ENCODE measurements at places on chromosomes 3 and 15.

DNA sequence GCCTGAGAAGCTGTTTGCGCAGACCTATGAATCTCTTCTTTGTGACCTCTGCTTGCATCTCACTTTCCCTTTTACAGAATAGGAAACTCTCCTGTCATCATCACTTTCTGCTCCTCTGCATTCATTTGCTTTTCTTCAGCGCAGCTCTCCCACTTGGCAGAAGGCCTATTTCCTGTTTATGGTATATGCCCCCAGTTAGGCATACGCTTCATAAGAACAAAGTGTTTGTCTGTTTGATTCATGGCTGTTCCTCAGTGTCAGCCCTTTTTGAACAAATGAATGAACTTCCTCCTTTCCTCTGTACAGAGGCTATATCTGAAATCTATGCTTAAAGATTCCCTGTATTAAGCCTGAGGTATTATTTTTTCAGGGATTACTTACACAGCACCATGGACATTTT is 1216.9 kb upstream of the GBE1 start:
- no peak for DNase-seq

DNA sequence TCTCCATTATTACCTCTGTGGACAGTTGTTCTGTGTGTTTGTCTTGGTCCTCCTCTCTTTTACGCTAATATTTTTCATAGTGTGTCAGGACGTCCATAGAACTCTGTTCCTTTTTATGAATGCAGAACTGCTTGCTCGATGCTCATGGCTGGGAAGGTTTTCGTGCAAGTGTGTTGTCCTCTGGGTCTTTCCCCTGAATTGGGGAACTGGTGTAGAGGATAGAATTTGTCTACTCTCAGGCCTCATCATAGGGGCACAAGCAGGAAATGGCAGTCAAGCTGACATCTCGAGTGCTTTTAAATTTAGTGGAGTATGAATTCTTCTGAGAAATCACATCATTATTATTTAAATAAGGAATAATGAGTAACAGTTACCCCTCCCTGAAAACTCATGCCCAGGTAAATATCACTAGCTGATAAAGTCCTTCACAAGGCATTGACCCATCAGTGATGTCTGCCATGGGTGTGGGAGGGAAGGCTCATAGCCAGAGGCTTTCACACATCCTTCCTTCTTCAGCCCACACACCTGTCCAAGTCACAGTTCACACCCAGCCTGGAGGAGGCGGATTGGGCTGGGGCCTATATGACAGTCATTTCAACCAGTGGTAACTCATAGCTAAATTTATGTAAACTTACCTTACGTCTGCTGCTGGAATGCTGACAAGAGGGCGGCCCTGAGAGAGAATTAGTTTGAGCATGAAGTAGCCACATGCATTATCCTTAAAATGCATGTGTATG is 226.1 kb downstream of the PLCL2 start:
- no peak for DNase-seq

DNA sequence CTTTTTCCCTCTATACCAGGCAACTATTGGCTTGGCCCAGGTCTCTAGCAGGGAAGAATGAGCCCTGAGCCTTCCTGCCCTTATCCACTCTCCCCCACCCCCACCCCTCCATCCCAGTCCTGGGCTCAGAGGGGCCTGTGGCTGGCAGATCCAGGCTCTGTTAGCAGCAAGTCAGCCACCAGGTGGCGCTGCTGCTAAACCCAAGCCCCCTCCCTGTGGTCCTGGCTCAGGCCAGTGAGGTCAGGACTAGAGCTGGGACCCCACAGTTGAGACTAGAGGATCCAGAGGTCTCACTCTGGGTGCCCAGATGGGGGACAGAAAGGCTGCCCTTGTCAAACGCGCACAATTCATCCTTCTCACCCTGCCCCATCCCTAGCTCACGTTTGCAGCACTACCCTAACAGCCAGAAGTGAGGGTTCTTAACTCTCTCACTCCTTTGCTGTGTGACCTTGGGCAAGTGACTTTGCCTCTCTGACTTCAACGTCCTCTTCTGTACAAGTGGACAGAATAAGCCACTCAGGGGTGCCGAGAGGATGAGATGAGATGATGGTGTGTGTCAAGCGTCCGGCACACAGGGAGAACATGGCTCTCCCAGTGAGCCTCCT is 46.8 kb upstream of the SLC6A1 start:
- no peak for DNase-seq

- no peak for DNase-seq
These were observed 10.4 kb downstream of the ARMC8 start for GRCh38 chr3:138197524-138197923.

- DNase-seq, result peak; percentile 9
These were observed 352.4 kb upstream of the ARHGEF26 start for GRCh38 chr3:153768561-153769469.

DNA sequence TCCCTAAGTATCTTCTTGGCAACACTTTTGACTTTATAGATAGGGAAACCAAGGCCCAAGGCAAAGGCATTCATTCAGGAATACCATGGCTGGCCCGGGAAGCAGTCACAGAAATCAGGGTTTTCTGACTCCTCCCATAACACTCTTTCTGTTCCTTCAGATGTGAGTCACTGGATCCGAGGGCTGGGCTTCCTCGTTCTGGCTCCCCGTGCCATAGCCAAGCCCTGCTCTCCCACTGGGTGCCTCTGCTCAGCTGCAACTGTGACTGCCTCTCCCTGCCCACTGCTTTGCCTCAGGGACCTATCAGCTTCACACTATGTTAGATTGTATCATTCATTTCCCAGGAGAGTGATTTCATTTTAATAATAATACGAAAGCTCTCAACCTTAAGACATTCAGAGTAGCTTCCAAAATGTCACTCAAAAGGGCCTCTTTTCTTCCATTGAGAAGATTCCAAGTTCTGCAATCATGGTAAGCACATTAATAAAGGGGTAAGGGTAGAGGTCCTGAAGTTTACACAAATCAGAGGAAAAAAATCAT is 50.2 kb downstream of the GABRB3 start:
- no peak for DNase-seq

DNA sequence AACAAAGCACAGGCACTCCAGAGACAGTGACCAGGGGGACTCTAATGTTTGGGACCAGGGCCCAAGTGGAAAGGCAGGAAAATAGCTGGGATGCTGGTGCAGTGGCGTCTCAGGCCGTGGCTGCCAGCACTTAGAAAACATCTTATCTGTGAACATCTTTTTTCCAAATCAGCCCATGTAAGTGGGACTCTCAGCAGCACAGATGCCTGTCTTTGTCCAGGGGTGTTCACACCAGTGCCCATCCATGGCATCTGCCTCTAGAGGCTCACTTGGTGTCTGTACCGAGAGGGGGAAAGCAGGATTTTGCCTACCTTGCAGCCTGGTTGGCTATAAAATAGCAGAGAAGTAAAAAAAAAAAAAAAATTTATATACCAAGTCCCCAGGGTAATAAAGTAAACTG is 26.7 kb downstream of the SLC12A8 start:
- DNase-seq, result no peak

DNA sequence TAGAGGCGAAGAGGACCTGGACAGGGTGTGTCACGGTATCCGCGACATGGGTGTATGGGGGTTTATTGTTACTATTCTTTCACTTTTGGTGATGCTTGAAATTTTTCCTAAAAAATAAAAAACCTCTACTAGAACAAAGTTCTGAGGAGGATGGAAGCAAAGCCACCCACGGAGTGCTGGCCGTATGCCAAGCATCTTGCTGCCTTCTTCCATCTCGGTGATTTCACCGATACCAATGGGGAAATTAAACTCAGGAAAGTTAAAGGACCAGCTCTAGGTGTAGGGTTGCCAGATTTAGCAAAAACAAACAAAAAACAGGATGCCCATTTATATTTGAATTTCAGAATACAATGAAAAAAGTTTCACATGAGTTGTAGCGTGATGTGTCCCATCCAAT is 33.9 kb downstream of the SMAD6 start:
- no peak for DNase-seq

GRCh38 chr3:39903253-39903652 is 93.8 kb downstream of the MYRIP start:
- DNase-seq, result no peak
